ENCODE measurements at places on chromosomes 3 and 15.
A peak's percentile ranks its signal among the peaks of the same experiment; 100 is the strongest.

DNA sequence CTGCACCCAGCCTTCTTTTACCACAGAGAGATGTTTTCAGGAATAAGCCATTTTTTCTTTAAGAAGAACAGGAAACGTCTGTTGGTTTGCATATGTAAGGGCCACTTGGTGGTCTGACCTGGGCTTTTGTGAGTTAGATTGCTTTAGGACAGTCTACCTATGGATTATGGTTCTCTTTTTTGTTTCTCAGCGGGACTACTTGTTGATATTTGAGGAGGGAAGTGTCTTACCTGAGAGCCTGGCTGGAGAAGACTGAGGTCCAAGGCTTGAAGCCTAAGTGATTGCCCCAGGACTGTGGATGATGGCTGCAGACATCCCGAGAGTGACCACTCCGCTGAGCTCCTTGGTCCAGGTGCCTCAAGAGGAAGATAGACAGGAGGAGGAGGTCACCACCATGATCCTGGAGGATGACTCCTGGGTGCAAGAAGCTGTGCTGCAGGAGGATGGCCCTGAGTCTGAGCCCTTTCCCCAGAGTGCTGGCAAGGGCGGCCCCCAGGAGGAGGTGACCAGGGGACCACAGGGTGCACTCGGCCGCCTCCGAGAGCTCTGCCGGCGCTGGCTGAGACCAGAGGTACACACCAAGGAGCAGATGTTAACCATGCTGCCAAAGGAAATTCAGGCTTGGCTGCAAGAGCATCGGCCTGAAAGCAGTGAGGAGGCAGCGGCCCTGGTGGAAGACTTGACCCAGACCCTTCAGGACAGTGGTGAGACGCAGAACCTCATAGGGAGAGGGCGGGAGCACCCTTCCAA is 3.0 kb downstream of the ZSCAN2 start:
- peak overlapping the region; percentile 31 for H3K4me3 ChIP-seq
- no peak for DNase-seq
- H3K36me3 ChIP-seq: peaks cover 17% of the 10 kb centered on the region
- H3K27me3 ChIP-seq: no peaks in the 10 kb centered on the region
- peaks cover 34% of the 10 kb centered on the region for H3K4me1 ChIP-seq

GRCh38 chr3:62749657-62750056 is 125.6 kb downstream of the CADPS start:
- no peak for DNase-seq
- H3K4me1 ChIP-seq: no peaks in the 10 kb centered on the region

DNA sequence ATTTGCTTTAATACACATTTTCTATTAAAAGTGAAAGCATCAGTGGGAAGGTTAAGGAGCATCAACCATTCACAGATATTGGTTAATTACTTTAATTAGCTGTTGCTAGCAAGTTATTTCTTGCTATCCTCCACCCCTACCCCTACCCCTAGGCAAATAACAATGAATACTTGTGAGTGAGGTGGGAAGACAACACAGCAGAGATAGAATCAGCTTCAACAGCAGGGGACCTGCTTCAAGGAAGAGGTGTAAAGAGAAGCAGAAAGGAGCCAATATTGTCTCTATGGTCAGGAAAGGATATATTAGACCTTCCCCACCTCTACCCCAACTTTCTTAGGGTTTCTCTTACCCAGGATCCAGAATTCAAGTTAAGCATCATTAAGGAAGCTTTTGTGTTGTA is 149.4 kb downstream of the SNRK start:
- no peak overlapping the region for H3K27ac ChIP-seq
- peaks cover 4% of the 10 kb centered on the region for H3K4me1 ChIP-seq
- H3K27me3 ChIP-seq: no peaks in the 10 kb centered on the region
- DNase-seq: no peak
- no peak overlapping the region for H3K4me3 ChIP-seq
- peaks cover 16% of the 10 kb centered on the region for H3K36me3 ChIP-seq

GRCh38 chr3:12807066-12807465 is 10.6 kb downstream of the CAND2 start:
- no peak overlapping the region for H3K4me3 ChIP-seq
- peaks cover 5% of the 10 kb centered on the region for H3K4me1 ChIP-seq
- H3K27me3 ChIP-seq: peaks cover 6% of the 10 kb centered on the region

DNA sequence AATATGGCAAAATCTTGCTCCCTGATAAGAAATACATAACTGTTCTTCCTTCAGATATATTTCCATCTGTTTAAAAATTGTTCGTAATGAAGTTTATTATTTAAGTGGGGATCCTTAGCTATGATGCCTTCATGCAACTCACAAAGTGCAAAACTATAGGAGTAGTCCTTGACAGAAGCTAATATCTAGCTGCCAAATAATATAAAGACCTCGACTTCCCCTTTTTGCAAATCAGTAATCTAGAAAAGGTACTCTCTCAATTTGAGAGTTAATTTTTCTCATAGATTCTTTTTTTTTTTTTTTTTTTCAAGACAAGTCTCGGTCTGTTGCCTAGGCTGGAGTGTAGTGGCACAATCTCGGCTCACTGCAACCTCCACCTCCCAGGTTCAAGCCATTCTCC is 23.0 kb downstream of the SLTM start:
- no peaks in the 10 kb centered on the region for H3K27me3 ChIP-seq
- H3K4me1 ChIP-seq: peaks cover 25% of the 10 kb centered on the region
- peaks cover 50% of the 10 kb centered on the region for H3K36me3 ChIP-seq
- no peak overlapping the region for H3K27ac ChIP-seq
- no peak overlapping the region for H3K4me3 ChIP-seq

DNA sequence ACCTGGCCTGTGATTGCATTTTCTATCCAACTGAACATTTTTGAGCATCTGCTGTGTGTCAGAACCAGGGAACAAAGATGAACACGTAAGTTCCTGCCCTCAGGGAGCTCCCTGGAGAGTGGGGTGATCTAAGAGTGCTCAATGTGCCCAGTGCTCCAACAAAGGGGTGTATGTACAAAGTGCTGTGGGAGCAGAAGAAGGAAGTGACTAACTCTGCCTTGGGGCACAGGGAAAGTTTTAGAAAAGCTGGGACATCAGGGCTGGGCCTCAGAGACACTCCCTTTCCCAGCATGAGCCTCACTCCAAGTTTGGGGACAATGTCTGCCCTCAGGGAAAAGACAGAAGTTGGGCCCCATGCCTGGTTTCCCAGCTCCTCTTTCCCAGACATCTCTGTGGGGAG is 27.6 kb upstream of the BNC1 start:
- no peak for DNase-seq
- H3K27me3 ChIP-seq: peaks cover 3% of the 10 kb centered on the region
- H3K4me3 ChIP-seq: no peak overlapping the region
- no peaks in the 10 kb centered on the region for H3K4me1 ChIP-seq
- H3K27ac ChIP-seq: no peak overlapping the region

- H3K27me3 ChIP-seq: peaks cover 23% of the 10 kb centered on the region
- peaks cover 1% of the 10 kb centered on the region for H3K36me3 ChIP-seq
- no peak overlapping the region for H3K4me3 ChIP-seq
- DNase-seq: no peak
- no peak overlapping the region for H3K27ac ChIP-seq
Observed at GRCh38 chr3:170414202-170414663, 4.4 kb upstream of the CLDN11 start.

DNA sequence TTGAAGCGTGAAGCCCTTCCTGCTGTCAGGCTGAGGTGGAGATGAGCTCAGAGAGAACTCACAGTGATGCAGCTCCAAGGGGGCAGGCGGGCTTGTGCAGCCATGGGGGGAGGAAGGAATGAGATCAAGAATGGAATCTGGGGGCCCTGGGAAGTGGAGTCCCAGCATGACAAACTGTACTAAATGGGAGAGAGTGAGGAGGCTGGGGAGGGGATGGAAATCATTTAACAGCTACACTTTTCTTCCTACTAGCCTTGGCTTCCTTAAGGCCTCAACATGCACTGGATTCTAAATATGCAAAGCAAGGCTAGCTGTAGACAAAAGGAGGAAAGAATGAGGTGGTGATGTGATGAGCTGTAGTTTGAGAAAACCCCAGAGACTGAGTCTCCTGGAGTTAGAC is 133.9 kb downstream of the EEFSEC start:
- no peaks in the 10 kb centered on the region for H3K27me3 ChIP-seq
- H3K27ac ChIP-seq: no peak overlapping the region
- peaks cover 23% of the 10 kb centered on the region for H3K36me3 ChIP-seq
- H3K4me1 ChIP-seq: no peaks in the 10 kb centered on the region

DNA sequence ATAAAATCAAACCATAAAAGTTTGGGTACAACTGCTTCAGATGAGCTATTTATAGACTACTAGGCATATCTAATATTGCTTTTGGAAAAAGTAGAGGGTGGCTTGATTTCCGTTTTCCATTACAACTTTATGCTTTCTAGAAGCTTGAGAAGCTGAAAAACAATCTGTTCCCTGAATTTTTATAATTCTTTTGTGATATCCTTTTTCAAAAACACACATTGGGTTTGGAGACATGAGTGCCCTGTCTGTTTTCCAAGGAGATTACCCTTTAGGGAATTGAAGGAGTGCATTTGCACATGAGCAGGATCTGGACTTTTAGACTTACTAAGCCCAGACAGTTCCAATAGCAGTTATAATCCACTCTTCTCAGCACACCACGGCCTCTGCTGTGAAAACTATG is 49.5 kb upstream of the FILIP1L start:
- no peaks in the 10 kb centered on the region for H3K27me3 ChIP-seq
- no peak for DNase-seq
- peaks cover 25% of the 10 kb centered on the region for H3K36me3 ChIP-seq

- DNase-seq: no peak
- no peak overlapping the region for H3K27ac ChIP-seq
- H3K4me3 ChIP-seq: no peak overlapping the region
- peaks cover 18% of the 10 kb centered on the region for H3K36me3 ChIP-seq
- peaks cover 7% of the 10 kb centered on the region for H3K4me1 ChIP-seq
Observed at GRCh38 chr15:64274341-64274950, 81.5 kb downstream of the CSNK1G1 start.

GRCh38 chr3:64489361-64490044 is 198.3 kb downstream of the ADAMTS9 start:
- H3K36me3 ChIP-seq: no peaks in the 10 kb centered on the region
- H3K27me3 ChIP-seq: peaks cover 48% of the 10 kb centered on the region
- no peak overlapping the region for H3K4me3 ChIP-seq
- no peak for DNase-seq
- H3K27ac ChIP-seq: no peak overlapping the region

DNA sequence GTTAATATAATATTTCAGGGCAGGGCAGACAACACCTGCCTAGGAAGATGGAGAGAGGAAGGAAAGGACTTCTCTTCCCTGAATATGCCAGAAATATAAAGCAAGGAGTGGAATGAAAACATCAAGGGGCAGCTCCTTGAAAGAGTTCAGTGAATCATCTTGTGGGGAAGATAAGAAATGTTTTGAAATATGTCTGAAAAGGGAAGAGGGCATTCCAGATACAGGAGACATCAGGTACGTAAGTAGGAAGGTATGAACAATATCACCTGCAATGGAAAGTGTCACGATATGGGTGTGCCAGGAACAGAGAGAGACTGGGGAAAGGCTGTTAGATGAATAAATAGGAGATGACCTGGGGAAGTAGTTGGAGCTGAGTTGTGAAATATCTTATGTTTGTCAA is 75.8 kb upstream of the WDR72 start:
- no peak for DNase-seq
- H3K4me3 ChIP-seq: no peak overlapping the region
- no peaks in the 10 kb centered on the region for H3K27me3 ChIP-seq
- no peaks in the 10 kb centered on the region for H3K36me3 ChIP-seq

GRCh38 chr3:48738144-48738536 is 21.1 kb upstream of the IP6K2 start:
- no peaks in the 10 kb centered on the region for H3K27me3 ChIP-seq
- no peak overlapping the region for H3K27ac ChIP-seq

DNA sequence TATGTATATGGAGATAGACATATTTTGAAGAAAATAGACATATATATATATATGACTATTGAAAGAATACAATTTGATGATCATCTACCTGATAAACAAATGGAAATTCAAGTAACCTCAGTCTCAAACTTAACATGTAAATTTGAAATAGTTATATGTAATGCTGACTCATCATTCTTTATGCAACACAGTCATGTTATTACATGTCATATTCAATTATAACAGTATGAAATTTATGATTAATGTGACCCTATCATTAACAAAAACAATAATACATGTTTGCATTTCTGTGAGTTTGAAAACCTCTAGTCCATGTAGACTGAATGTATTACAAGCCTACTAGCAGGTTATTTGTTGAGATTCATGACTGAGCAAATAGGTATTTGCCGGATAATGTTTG is 204.1 kb downstream of the CADM2 start:
- H3K27me3 ChIP-seq: no peaks in the 10 kb centered on the region
- no peaks in the 10 kb centered on the region for H3K36me3 ChIP-seq
- H3K4me3 ChIP-seq: no peak overlapping the region

- H3K4me1 ChIP-seq: peaks cover 4% of the 10 kb centered on the region
- no peak for DNase-seq
- H3K4me3 ChIP-seq: no peak overlapping the region
- no peak overlapping the region for H3K27ac ChIP-seq
- H3K27me3 ChIP-seq: no peaks in the 10 kb centered on the region
Observed at GRCh38 chr3:5264896-5265770, 77.6 kb downstream of the EDEM1 start.

DNA sequence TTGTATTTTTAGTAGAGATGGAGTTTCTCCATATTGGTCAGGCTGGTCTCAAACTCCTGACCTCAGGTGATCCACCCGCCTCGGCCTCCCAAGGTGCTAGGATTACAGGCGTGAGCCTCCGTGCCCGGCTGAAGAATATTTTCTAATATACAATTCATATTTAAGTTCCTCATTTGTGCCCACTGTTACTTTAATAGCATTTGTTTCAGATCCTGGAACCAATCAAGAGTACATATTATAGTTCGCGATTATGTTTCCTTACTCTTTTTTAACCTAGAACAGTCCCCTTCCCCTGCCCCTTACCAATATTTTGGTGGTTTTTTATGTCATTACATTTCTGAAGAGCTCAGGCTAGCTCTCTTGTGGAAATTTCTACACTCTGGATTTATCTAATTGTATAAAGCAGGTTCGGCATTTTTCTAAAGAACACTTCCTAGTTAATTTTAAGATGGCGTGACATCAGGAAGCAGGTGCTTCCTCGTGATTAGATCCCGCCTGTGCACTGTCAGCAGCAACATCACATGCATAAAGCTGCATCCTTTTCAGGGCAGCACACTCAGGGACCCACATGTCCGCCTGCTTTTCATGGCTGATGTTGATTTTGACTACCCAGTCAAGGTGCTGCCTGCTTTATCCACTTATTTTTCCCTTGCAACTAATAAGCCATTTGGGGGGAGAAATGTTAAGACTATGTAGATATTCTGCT is 88.7 kb upstream of the EPHB3 start:
- H3K4me3 ChIP-seq: no peak overlapping the region
- H3K27ac ChIP-seq: no peak overlapping the region
- no peak for DNase-seq
- peaks cover 11% of the 10 kb centered on the region for H3K4me1 ChIP-seq
- peaks cover 59% of the 10 kb centered on the region for H3K27me3 ChIP-seq

DNA sequence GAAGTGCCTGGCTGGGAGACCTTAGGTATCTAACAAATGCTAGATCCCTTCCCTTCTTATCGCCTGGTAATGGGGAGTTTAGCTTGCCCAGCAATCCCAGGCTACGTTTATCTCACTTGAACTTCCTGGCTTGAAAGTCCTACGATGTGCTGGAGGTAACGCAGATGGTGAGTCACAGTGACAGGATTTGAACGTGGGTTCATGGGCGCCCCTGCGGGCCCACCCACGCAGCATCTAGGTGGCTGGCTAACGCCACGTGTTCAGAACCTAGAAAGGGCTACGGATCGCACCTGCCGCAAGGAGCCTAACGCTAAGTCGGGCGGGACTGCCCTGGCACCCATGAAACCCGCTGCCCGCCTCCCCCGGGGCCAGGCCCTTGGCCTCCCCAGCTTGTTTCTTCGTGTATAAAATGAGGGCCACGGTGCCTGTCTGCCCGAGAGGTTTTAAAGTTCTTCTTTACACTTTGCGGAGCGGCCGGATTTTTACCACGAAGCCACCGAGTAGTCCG is 600 bp upstream of the USP3 start:
- peak overlapping the region; percentile 79 for H3K4me3 ChIP-seq
- DNase-seq: no peak
- peaks cover 57% of the 10 kb centered on the region for H3K4me1 ChIP-seq
